ENCODE measurements at places on chromosomes 2 and 18. TPM values are rescaled to one million over a fixed set of nuclear protein-coding genes. Genes with fewer than 3 reads are reported as not detected.

GRCh38 chr2:210496512-210496911, 20.0 kb upstream of the LANCL1 start:
- H3K27me3 ChIP-seq = peaks cover 16% of the 10 kb centered on the region
- no peak for DNase-seq
- H3K4me1 ChIP-seq = peaks cover 3% of the 10 kb centered on the region
- H3K36me3 ChIP-seq = peaks cover 4% of the 10 kb centered on the region
- H3K27ac ChIP-seq = no peak overlapping the region

Gene EN1
- total RNA-seq = not detected

DNA sequence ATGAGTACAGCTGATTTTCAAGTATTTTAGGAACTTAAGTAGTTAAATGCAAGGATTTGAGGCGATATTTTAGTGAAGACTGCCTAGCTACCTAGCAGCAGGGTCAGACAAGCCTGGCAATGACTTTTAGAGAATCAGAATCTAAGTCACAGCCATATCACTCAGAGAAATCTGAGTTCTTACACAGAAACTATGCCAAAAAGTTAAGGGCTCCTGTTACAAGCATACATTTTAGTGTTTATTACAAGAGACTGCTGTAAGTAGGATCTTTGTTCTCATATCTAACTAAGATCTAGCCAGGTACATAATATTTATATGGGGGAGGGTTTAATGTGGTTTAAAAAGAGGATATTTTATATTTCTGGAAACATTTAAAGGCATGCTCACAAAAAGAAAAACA, 37.5 kb downstream of the MAP4K3 start:
- no peak overlapping the region for H3K4me3 ChIP-seq
- DNase-seq = no peak
- no peak overlapping the region for H3K27ac ChIP-seq
- H3K27me3 ChIP-seq = no peaks in the 10 kb centered on the region
- peaks cover 42% of the 10 kb centered on the region for H3K4me1 ChIP-seq

Gene KCNS3
- 0.17 TPM for total RNA-seq

- H3K27ac ChIP-seq = no peak overlapping the region
- H3K36me3 ChIP-seq = no peaks in the 10 kb centered on the region
- H3K4me1 ChIP-seq = no peaks in the 10 kb centered on the region
- peaks cover 17% of the 10 kb centered on the region for H3K27me3 ChIP-seq
- DNase-seq = no peak
Observed at GRCh38 chr2:120578576-120579352, 156.9 kb upstream of the GLI2 start.

Gene MYCN
- total RNA-seq = 0.17 TPM

Gene IL36G
- total RNA-seq = not detected

DNA sequence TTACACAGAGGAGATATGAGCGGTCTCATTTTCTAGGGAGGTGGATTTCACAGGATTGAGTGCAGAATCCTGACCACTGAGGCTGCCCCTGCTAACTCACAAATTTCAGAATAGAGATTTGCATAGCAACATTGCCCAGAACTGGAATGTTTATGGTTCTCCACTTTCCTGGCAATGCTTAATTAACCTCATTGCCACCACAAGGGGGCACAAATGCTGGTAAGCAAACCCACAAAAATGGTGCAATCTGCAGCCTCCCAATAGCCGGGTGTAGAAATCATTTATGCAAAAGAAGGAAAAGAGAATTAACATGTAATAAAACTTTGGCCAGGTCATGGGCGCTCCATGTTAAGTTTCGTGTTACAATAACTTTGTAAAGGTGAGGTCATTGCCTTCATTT, 112.4 kb downstream of the CYRIA start:
- H3K27me3 ChIP-seq = no peaks in the 10 kb centered on the region
- no peaks in the 10 kb centered on the region for H3K36me3 ChIP-seq
- no peaks in the 10 kb centered on the region for H3K4me1 ChIP-seq
- H3K27ac ChIP-seq = no peak overlapping the region
- DNase-seq = no peak

GRCh38 chr2:234135750-234136221, 85.3 kb downstream of the SPP2 start:
- no peaks in the 10 kb centered on the region for H3K27me3 ChIP-seq
- H3K4me3 ChIP-seq = no peak overlapping the region
- H3K36me3 ChIP-seq = no peaks in the 10 kb centered on the region
- peaks cover 22% of the 10 kb centered on the region for H3K4me1 ChIP-seq

Gene CPO
- not detected for total RNA-seq

Gene COL4A3
- not detected for total RNA-seq

- H3K4me1 ChIP-seq = peaks cover 2% of the 10 kb centered on the region
- no peak overlapping the region for H3K27ac ChIP-seq
- H3K36me3 ChIP-seq = no peaks in the 10 kb centered on the region
- no peak for DNase-seq
- no peaks in the 10 kb centered on the region for H3K27me3 ChIP-seq
- no peak overlapping the region for H3K4me3 ChIP-seq
Observed at GRCh38 chr2:212995920-212996319, 155.5 kb downstream of the IKZF2 start.

DNA sequence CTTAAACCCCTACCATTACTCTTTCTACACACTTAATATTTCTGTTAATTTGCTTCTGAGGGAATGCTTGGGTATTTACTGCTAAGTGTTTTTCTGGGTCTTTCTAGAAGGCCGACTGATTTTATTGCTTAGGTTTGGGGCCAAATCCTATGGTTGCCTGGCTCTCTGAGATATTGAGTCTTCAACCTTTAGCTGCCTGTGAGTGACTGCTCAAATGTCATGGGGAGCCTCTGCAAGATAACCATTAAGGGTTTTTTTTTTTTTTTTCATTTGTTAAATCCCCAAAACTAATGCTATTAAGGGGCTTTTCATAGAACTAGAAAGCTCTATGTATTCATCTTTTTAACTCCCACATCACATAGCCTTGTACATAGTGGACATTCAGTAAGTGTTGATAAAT, 5.0 kb downstream of the OSBPL6 start:
- no peaks in the 10 kb centered on the region for H3K36me3 ChIP-seq
- H3K27me3 ChIP-seq = peaks cover 41% of the 10 kb centered on the region
- no peak overlapping the region for H3K27ac ChIP-seq
- peaks cover 9% of the 10 kb centered on the region for H3K4me1 ChIP-seq
- DNase-seq = no peak
- H3K4me3 ChIP-seq = no peak overlapping the region

DNA sequence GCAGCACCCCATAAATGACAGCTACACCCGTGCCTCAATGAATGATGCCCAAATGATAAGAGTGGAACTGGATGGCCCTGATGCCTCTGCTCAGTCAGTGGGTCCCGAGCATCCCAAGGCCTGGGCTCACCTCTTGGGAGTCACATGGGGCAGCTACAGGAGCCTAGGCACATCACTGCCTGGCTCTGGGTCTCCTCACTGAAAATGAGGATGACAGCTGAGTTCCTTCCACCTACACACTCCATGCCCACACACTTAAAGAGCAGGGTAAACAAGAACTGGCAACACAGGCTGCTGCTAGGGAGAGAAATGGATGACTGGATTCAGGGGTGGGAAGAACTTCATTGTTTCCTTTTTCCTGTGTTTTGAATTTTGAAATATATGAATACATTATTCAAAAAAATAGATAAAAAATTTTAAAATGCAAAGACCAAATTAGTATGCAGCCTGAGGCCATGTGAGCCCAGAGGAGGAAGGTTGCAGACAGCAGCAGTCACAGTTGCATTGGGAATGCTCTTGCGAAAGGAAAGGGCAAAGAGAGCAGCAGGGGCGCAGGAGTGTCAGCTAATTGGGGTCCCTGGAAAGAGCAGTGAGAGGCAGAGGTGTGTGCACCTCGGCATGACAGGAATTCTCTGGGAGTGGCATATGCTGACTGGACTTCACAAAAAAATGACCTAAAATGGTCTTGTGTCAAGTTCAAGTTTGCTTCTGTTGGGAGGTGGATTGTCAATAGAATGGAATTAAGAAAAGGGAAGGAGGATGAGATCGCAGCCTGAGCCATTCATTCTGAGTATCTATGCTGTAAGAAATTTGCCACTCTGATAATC, 327.1 kb downstream of the CELF4 start:
- no peak overlapping the region for H3K27ac ChIP-seq
- no peaks in the 10 kb centered on the region for H3K36me3 ChIP-seq
- H3K4me1 ChIP-seq = no peaks in the 10 kb centered on the region
- no peak for DNase-seq
- H3K27me3 ChIP-seq = peaks cover 11% of the 10 kb centered on the region

Gene ADNP2
- 19.4 TPM for total RNA-seq

Gene CRYBA2
- total RNA-seq = not detected

DNA sequence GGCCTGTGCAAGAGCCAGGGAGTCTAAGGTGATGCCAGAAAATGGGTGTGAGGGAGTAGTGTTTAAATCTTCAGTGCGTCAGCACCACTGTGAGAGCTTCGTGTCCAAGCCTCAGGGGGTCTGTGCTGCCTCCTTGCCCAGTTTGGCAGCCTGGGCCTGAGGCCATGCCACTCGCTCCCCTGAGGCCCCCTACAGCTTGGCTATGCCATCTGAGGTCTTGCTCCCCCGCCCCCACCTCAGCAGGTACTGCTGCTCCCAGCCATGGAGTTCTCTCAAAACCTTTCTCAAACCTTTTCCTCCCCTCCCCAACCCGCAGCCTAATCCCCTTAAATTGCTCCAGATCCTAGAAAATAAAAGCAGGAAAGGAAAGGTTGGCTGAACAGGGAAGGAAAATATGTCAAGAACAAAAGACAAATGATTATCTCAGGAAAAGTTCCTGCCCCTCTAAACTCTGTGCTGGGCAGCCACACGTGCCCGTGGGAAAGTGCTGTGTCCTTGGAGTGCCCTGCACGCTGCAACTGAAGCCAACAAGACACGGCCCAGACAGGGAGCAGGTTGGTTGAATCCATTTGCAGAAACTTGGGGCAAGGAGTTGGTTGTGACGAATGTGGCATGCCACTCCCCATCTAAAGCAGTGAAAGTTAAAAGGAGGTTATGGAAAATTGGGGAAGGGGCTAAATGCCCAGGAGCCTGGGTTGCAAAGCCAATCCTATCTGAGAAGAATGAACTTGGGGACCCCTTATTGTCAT, 61.2 kb downstream of the ATOH8 start:
- H3K4me3 ChIP-seq = no peak overlapping the region
- peaks cover 12% of the 10 kb centered on the region for H3K27me3 ChIP-seq
- H3K27ac ChIP-seq = no peak overlapping the region
- no peak for DNase-seq
- no peaks in the 10 kb centered on the region for H3K4me1 ChIP-seq
- H3K36me3 ChIP-seq = no peaks in the 10 kb centered on the region

Gene C2orf66
- not detected for total RNA-seq

DNA sequence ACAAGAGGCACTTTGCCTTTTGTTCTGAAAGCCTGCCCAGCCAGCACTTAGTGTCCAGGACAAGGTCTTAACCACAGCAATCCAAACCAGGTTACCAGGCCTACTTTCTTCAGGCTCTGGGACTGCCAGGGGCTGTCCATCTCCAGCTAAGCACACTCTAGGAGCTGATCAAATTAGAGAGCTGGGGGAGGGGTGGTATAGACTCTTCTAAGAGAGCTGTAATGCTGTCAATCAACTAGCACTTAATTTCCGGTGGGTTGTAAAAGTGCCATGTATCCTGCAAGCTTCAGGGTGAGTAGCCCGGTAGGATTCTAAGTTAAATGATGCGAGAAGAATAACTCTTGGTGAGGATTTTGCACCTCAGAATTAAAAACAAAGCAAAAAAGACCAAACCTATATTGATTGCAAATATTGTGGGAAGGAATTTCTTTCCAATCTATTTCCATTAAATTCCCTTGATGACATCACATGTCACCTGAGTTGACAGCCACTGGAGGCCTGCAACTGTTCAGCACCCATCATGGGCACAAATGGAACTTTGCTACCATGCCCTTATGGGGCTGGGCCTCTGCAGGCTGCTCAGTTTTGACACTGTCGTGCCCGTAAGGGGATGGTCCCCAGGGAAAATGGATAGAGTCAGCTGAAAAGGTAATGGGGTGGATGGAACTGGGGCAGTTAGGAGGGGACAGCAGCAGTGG, 8.7 kb upstream of the COX7A2L start:
- H3K36me3 ChIP-seq = no peaks in the 10 kb centered on the region
- H3K27ac ChIP-seq = no peak overlapping the region
- H3K27me3 ChIP-seq = no peaks in the 10 kb centered on the region
- H3K4me3 ChIP-seq = no peak overlapping the region

DNA sequence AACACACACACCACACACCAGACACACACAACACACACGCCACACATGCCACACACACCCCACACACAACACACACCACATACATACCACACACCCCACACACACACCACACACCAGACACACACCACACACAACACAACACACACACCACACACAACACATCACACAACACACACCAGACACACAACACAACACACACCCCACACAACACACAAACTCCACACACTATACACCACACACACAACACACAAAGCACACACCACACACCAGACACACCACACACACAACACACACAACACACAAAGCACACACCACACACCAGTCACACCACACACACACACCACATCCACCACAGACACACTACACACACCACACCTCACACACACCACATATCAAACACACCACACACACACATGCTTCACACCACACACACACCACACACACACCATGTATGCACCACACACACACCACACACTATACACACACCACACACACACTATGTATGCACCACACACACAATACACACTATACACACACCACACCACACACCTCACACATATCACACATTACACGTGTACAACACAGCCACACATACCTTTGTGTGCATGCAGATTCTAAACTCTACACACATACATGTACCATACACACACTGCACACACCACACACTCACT, 72.2 kb downstream of the TMEM18 start:
- H3K27ac ChIP-seq = no peak overlapping the region
- no peaks in the 10 kb centered on the region for H3K36me3 ChIP-seq
- H3K4me3 ChIP-seq = no peak overlapping the region
- DNase-seq = no peak
- H3K27me3 ChIP-seq = peaks cover 4% of the 10 kb centered on the region
- no peaks in the 10 kb centered on the region for H3K4me1 ChIP-seq

Gene GNLY
- 22.8 TPM for total RNA-seq

GRCh38 chr2:22035361-22035830, 911.6 kb downstream of the TDRD15 start:
- no peaks in the 10 kb centered on the region for H3K27me3 ChIP-seq
- no peaks in the 10 kb centered on the region for H3K4me1 ChIP-seq
- no peaks in the 10 kb centered on the region for H3K36me3 ChIP-seq
- H3K4me3 ChIP-seq = no peak overlapping the region

Gene SLC5A7
- total RNA-seq = not detected

Gene ZNF407
- total RNA-seq = 10.5 TPM

GRCh38 chr2:204933735-204934374, 388.6 kb downstream of the PARD3B start:
- no peaks in the 10 kb centered on the region for H3K27me3 ChIP-seq
- no peak overlapping the region for H3K27ac ChIP-seq
- H3K4me3 ChIP-seq = no peak overlapping the region
- no peaks in the 10 kb centered on the region for H3K36me3 ChIP-seq

Measured in activated CD4-positive, alpha-beta memory T cell treated with anti-CD3 and anti-CD28 coated beads for 36 hours (primary cell).